NCI-H1105 (cell line): ENCODE measurements at places on chromosomes 7 and 10.

GRCh38 chr10:30671026-30671616 lies 41.6 kb upstream of the LYZL2 start:
- peak; percentile 11 for DNase-seq

- peak; percentile 19 for DNase-seq
Measured at GRCh38 chr7:1065585-1066241, 21.4 kb downstream of the GPR146 start.

DNA sequence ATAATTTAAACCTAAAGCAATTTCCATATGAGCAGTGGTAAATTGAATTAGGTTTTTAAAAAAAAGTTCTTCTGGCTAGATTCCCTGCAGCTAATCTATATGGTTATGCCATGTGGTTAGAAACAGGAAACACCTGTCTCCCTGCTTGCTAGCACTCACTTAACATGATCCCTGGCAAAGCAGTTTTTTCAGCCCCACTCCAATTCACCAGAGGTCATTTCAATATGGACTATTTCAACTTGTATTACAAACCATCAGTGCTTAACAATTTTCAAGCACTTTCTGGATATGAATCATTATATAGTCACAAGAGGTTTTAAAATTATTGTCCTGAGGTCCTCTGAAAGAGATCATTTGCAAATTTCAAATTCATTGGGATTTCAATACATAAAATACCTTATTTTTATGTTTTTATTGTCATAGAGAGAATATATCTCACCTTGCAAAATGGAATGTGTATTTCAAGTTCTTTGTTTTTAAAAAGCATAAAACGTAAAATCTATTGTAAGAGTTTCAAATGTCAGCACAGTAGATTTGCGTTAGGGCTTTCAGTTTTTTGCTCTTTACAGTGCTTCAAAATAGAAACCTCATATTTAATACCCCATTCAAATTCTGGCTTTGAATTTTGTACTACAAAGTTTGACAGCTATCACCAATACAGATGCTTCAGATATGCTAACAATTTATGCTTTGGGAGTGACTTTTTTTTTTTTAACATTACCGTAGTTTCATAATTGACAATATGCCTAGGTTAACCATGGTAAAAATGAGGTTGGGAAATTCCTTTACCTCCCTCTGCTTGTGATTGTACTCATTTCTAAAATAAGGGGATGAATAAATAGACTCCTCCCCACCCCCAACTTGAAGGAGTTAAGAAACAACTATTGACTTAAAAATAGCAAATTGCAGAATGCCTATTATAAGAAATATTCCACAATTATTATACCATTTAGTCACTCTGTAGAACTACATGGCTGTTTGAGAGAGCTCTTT lies 117.5 kb upstream of the HGF start:
- DNase-seq: peak; percentile 81

DNA sequence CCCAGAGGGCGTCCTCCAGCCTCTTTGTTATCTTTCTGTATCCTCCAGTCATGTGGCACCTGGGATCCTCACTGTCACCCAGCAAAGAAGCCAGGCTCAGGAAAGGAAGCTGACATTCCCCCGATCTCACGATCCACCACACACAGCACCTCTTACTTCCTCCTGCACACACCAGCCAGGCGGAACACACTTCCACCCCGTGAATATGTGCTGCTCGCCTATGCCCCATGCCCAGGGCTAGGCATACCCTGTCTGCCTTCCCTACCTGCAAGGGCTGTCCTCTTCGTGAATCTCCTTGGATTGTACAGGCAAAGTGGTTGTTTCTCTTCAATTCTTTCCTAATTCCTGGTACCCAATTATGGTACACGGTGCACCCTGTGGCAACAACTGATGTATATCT lies 191.0 kb downstream of the TNS3 start:
- DNase-seq: no peak

- no peak for DNase-seq
Measured at GRCh38 chr10:72425133-72425532, 70.4 kb upstream of the DNAJB12 start.

- DNase-seq: no peak
Measured at GRCh38 chr10:31930023-31930751, 1.6 kb upstream of the ARHGAP12 start.
